ENCODE measurements at places on chromosomes 2 and 18.
A peak's percentile ranks its signal among the peaks of the same experiment; 100 is the strongest.

DNA sequence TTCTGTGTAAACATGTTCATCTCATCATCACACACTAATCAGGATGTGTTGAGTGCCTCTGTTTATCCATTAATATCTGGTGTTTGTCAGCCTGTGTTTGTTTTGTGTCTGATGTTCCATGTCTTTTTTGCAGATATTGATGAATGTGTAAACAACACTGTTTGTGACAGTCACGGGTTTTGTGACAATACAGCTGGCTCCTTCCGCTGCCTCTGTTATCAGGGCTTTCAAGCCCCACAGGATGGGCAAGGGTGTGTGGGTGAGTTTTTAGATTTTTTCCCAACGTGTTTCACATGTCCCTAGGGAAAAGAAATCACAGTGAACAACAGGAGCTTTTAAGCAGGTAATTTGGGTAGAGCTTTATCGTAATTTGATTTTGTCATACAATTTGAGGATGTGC lies 133.7 kb upstream of the RASGRP3 start:
- no peak for DNase-seq

DNA sequence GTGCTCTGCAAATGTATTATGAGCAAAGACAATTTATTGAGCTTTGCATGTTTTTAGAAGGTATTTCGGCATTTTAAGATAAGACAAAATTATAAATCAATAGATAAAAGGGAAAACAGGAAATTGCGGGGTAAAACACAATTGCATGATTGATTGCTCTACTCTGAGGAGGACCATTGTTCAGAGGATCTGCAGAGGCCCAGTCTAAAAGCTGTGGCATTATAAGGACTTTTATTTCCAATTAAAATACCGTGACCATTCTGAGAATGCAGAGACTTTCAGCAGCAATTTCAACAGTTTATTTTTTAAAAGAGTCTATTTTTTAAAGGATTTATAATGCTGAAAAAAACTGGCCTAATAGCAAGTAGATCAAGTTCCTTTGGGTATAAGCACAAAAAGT lies 62.0 kb downstream of the TPGS2 start:
- no peak for DNase-seq

DNA sequence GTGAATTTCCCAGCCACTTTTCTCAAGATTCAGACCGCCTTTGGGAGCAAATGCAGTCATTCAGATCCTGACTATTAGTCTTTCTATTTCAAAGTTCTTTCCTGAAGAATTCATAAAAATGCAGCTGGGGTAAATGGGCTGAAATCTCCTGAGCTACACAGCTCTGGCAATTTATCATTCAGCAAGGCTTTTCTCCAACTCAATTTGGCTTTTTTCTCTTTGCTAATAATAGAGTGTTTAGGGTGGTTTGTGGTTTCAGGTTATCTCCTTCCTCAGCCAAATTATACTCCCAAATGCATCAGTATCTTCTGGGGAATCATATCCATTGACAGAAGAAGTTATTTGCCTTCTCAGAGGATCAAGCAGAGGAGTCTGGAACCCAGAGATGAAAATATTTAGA lies 282.4 kb upstream of the SLC14A2 start:
- DNase-seq = peak; percentile 39

GRCh38 chr18:48164116-48164515 lies 233.7 kb upstream of the SMAD2 start:
- DNase-seq = no peak

DNA sequence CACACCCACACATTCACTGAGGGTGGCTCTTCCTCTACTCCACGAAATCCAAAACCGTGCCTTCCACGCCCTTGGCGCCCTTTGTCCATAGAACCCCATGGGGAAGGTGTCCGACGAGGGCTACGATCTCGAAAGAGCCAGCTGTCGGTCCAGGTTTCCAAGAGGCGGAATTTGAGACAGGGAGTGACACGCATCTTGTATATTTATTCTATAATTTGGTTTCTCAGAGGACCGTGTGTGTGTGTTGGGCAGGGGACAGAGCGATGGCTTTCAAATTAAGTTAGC lies 726 bp downstream of the C2orf69 start:
- no peak for DNase-seq

DNA sequence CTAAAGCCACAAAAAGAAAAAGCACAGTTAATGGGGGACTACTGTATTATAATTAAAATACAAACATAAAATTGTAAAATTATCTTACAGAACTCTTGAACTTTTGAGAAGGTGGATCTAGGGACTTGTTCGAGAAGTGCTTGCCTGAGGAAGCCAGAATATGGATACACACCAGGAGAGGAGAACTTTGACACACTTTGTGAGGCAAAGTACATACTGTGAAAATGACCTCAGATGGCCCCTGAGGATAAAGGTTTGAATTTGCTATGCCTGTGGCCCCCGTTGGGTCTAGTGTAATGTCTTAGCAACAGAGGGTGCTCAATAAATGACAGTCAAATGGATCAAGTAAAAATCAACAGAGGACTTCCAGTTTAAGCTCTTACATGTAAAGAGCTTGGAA lies 148.2 kb upstream of the CYP1B1 start:
- DNase-seq = no peak

DNA sequence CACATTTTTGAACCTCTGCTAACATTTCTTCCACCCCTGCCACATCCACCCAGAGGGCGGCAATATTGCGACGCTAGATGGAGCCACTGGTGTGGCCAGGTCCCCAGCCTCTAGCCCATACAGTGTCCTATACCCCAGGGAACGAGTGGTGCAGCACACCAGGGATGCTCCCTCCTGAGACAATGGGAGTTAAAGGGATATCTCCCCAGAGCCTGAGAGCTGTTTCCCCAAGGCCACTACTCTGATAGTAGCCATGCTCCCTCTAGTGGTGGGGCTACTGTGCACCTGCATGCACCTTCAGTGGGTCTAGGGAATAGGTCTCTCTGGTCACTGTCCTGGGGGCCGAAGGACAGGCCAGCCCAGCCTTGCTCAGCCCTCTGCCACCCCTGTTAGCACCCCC lies 336.4 kb upstream of the FSHR start:
- no peak for DNase-seq

DNA sequence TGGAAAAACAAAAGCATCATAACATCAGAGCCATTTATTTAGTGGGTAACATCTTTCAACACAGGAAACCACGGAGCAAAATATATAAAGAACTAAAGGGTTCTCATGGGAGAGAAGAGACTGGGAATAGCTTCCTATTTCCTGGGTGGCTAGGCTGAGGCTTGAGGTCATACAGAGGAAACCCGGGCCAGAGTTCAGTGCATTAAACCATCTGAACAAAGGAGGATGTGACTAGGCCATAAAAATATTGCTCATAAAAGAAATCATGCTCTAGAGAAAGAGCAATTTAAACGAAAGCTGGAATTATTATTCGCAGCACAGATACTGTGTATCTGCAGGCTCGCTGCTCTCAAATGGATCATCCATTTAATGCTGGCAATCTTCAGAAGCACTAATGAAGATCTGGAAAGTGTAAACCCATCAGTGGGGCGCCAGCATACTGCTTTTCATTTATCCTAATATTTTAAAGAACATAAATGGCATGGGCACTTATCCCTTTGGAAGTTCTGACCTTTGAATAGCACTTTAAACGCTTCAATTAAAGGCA lies 83.3 kb downstream of the GALNT14 start:
- no peak for DNase-seq

DNA sequence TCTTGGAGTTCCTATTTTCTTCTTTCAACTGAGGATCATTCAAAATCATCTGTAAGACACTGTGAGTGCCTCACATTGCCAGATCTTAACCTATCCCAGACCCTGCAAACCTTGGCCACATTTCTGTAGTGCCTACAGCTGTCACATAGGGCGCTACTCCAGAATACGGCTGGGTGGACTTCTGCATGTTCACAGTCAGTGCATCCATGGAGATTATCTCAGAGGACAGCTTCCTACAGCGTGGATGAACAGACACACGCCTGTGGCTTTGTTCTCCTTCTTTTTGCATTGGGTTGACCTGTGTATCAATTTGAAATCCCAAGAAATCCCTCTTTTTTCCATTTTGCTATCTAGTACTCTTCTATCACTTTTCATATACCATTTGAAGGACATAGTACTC lies 1.9 kb upstream of the KLHL29 start:
- no peak for DNase-seq

DNA sequence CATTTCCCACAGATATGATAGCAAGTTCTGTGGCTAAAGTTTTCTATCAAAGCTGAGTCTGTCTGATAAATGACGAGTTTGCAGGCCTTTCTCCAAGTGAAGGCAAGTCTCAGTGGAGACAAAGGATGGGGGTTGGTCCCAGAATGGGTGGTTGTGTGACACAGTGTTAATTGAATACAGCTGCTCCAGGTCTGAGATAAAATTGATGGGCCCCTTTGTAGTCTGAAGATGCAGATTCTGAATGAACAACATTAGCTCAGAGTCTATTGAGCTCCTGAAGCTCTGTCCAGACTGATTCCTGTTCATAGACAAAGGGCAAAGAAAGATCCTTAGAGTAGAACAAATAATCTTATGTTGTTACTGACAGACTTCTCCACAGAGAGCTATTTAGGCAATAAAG lies 296.9 kb upstream of the CYRIA start:
- DNase-seq = no peak

DNA sequence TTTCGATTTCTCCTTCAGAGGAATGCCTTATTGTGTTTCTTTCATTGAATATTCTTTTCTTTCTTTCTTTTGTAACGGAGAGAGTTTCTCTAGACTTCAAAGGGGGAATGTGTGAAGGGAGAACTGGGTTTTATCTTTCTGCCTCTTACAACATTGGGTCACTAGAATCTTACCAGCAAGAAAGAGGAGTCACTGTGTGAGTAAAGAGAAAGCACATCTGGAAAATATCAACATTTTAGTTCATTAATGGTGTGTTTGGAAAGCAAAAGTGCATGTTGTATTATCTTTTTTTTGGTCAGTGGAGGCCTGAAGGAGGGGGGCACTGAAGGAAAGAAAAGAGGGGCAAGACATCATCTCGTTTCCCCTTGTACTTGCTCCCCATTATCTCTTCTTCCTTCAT lies 86.6 kb upstream of the THOC1 start:
- no peak for DNase-seq

- no peak for DNase-seq
These were observed 257.3 kb downstream of the MYCN start for GRCh38 chr2:16197504-16198147.

DNA sequence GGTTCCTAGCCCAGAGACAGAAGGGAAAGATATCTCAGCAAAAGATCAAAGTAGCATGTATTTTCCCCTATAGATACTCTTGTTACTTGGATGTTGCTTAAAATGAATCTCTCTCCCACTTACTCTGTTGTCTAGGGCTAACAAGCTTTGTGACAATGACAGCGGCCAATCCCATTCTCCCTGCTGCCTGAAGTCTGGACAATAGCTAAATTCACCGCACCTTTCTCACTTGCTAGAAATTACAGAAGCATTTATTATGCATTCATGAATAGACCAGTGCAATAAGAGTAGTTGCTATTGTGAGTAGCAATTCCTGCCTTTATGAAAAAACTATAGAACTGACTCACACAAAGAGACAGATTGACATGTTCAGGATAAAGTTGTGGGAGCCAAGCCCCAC lies 42.2 kb upstream of the ZC3H15 start:
- DNase-seq = no peak

DNA sequence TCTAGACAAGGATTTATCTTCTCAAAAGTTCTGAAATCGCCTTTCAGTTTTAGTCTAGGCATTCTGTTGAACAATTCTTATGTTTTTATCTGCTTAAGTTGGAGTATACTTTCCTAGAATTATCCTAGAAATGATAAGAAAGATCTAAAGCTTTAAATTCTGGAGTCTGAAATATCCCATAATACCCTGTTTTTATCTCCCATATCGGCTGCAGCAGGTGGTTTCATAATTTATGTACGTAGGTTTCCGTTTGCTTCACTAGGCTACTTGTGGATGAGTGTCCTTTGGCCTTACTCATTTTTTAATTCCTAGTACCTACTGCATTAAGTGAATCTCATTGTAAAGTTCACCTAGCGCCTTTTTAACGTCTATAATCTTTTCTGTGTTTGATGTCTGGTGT lies 58.5 kb upstream of the MGAT5 start:
- DNase-seq = no peak

GRCh38 chr2:125643128-125643527 lies 1012.8 kb upstream of the GYPC start:
- no peak for DNase-seq

- no peak for DNase-seq
These were observed 15.8 kb downstream of the KCTD18 start for GRCh38 chr2:200494048-200494447.

DNA sequence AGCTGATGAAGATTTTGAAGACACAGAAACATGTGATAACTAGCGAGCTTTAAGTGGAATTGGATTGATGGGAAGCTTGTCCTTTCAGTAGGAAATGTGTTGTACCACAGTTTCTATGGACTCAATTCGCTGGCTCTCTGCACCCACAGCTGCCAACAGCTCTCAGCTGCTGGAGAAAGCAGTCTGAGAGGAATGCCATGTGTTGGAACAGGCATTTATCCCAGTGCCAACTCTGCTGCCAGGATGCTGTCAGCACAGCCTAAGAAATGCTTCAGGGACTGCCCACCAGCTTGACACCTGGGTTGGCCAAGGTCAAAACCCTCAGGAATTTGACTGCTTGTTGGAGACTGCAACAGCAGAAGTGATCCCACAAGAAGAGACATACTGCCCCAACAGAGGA lies 193.0 kb upstream of the THSD7B start:
- no peak for DNase-seq

DNA sequence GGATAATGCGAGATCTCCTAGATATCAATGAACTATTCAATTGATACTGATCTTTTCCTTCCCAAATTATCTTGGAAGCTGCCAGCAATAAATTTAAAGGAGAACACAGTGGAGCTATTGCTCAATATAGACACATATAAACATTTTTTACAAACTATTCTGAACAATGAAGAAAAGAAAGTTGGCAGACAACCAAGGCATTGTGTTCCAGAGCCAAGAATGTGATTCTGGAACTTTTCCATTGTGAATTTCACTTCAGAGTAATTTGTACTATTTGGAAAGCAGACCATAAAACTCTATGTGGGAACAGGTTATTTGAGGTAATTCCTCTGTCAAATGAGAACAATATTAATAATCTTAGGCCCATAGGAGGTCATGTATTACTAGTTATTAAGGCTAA lies 588.2 kb downstream of the IRS1 start:
- peak; percentile 93 for DNase-seq

DNA sequence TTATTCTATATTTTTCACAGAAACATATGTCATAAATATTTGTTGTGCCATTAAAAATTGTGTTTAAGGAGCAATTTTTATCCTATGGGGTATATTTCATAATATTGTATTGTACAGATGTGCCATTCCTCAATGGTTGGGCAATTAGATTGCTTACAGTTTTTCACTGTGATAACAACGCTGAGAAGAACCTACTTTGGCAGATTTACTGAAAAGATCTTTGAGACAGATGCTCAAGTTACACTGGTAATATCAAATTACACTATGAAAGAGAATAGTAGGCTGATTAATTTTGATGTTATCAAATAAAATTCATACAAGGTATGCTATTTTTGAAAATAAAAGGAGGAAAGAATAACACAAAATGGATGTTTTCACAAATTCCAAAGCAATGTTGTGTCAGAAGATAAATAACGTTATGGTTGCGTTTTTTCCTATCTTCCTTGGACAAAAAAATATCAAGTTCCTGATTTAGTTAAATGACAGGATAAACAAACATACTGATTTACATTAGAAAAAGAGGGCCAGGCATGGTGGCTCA lies 335.1 kb upstream of the ZNF521 start:
- DNase-seq = no peak

GRCh38 chr2:152506843-152507242 lies 171.9 kb downstream of the FMNL2 start:
- no peak for DNase-seq

Measured in fibroblast of skin of left quadriceps (primary cell).